WTC11 (cell line): ENCODE measurements at places on chromosomes 6 and 20. TPM values are rescaled to one million over a fixed set of nuclear protein-coding genes. Genes with fewer than 3 reads are reported as not detected.

- no peaks in the 10 kb centered on the region for H3K27me3 ChIP-seq
- no peaks in the 10 kb centered on the region for H3K36me3 ChIP-seq
- H3K4me3 ChIP-seq, result no peak overlapping the region
- no peak for DNase-seq
- H3K27ac ChIP-seq, result no peak overlapping the region
Observed at GRCh38 chr20:15842872-15843271, 730.4 kb downstream of the KIF16B start.

DNA sequence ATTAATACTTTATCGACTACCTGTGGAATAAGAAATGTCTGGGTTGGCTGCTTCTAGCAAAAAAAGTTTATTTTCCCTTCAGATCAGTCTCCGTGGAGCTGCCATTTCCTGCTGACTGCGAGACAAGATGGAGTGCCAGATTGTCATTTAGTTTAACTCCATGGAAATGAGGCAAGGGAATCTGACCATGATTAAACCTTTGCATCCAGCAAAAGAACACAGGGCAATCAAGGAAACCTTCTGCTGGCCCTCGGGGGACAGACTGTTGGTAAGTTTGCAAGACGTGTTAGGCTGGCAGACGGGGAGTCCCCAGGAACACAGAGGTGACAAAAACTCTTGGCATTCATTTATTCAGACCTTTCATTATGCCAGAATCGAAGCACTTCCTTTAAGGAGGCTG is 52.2 kb upstream of the SPACA1 start:
- H3K27me3 ChIP-seq, result no peaks in the 10 kb centered on the region; the same call in 1 of the 2 replicates
- H3K4me1 ChIP-seq, result peaks cover 31% of the 10 kb centered on the region
- H3K4me3 ChIP-seq, result no peak overlapping the region

GRCh38 chr6:16405375-16405774 is 167.0 kb downstream of the GMPR start:
- no peaks in the 10 kb centered on the region for H3K4me1 ChIP-seq
- no peak overlapping the region for H3K27ac ChIP-seq
- H3K27me3 ChIP-seq, result no peaks in the 10 kb centered on the region
- no peak overlapping the region for H3K4me3 ChIP-seq
- no peaks in the 10 kb centered on the region for H3K36me3 ChIP-seq
- DNase-seq, result no peak

- no peak overlapping the region for H3K4me3 ChIP-seq
- peak; percentile 62 for DNase-seq
- H3K4me1 ChIP-seq, result no peaks in the 10 kb centered on the region
- H3K36me3 ChIP-seq, result no peaks in the 10 kb centered on the region
- no peak overlapping the region for H3K27ac ChIP-seq
Observed at GRCh38 chr6:143026696-143027449, 33.8 kb upstream of the AIG1 start.

DNA sequence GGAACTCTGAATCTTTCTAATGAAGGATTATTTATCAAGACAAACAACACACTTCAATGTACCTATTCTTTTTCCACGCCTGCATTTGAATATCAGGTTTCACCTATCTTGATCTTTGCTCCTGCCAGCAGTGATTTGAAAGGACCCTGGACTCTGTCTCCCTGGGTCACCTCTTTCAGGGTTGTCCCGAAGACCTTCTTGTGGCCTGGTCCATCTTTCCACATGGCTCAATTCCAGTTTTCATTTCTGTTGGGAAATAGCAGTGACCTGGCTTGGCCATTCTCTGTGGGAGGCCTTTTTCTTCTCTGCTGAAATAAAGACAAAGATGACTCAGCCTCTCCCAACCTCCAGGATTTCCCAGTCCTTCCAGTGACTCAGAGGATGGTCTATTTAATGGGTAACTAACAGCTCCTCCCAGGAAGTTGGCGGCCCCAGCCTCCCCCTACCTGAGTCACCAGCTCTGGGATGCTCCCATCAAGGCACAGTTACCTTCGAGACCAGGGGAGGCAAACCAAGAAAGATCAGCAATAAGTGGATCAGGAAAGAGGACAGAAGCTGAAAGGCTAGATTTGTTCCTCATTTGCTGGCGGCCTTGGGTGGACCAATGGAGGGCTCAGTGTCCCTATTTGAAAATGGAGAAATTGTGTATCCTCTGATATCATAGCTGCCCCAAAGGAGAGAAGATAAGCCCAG is 120.2 kb upstream of the RNF24 start:
- no peaks in the 10 kb centered on the region for H3K36me3 ChIP-seq
- H3K4me3 ChIP-seq, result no peak overlapping the region
- H3K27ac ChIP-seq, result no peak overlapping the region
- H3K27me3 ChIP-seq, result peaks cover 8% of the 10 kb centered on the region; the same call in 1 of the 2 replicates

DNA sequence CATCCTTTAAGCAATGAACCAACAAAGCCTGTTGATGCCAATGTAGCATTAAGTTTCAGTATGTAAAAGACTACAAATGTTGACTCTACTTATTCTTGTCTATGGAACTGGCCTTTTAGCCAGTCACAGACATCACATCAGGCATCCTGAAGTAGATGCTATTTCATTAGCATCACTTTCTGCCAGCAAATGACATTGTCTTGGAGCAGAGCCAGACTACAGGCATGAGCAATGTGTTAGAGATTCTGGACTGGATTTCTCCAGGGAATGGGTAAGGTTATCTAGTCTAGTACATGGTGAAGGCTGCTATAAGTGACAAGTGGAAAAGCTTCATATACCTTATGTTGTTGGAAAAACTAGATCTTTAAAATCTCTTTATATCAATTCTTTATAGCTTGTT is 142.9 kb downstream of the ADGRB3 start:
- H3K27me3 ChIP-seq, result no peaks in the 10 kb centered on the region
- H3K27ac ChIP-seq, result no peak overlapping the region
- H3K4me3 ChIP-seq, result no peak overlapping the region
- H3K4me1 ChIP-seq, result peaks cover 4% of the 10 kb centered on the region; the same call in 1 of the 2 replicates
- no peaks in the 10 kb centered on the region for H3K36me3 ChIP-seq

DNA sequence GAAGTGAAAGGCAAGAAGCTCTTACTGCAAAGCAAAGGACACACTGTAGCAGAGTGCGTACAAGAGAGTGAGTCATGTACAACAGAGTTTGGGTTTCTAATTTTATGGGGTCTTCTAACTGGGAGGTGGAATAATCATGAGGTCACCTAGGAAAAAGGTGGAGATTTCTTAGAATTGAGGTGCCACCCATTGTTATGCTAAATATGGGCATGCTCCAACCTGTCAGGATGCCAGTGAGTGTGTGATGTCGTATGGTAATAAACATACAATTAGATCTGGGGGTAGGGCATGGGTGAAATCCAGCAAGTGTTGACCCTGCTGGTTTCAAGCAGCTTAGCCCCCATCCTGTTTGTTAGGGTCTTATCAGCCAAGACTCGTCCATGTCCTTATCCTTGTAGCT is 46.6 kb downstream of the OR2B6 start:
- no peaks in the 10 kb centered on the region for H3K36me3 ChIP-seq
- H3K4me3 ChIP-seq, result no peak overlapping the region
- no peak for DNase-seq
- no peaks in the 10 kb centered on the region for H3K27me3 ChIP-seq
- no peak overlapping the region for H3K27ac ChIP-seq

- no peak overlapping the region for H3K4me3 ChIP-seq
- no peak for DNase-seq
- no peak overlapping the region for H3K27ac ChIP-seq
- no peaks in the 10 kb centered on the region for H3K27me3 ChIP-seq
Observed at GRCh38 chr6:133788556-133788955, 100.4 kb upstream of the TCF21 start.

- H3K36me3 ChIP-seq, result no peaks in the 10 kb centered on the region
- H3K4me3 ChIP-seq, result no peak overlapping the region
- H3K27me3 ChIP-seq, result peaks cover 99% of the 10 kb centered on the region
- H3K4me1 ChIP-seq, result peaks cover 37% of the 10 kb centered on the region
Observed at GRCh38 chr6:1622220-1622850, 12.6 kb downstream of the FOXC1 start.

- H3K4me3 ChIP-seq, result no peak overlapping the region
- H3K36me3 ChIP-seq, result no peaks in the 10 kb centered on the region
- H3K4me1 ChIP-seq, result peaks cover 47% of the 10 kb centered on the region
Observed at GRCh38 chr20:19958219-19958618, 58.9 kb upstream of the NAA20 start.

DNA sequence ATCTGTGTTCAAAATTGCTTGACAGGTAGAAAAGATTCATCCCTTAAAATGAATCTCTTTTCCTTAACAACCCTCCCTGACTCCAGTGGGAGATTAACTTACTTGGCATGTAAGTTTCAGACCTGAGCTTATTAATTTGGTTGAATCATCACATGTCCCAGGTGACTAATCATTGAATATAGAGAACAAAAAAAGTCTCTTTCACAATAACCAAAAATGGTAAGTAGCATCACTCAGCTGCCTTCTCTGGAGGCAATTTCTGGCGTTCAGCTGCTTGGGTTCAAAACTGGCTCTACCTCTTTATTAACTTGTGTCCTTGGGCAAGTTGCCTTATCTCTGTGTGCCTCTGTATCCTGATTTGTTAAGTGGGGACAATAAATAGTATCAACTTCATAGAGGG is 2.9 kb downstream of the C6orf141 start:
- no peak for DNase-seq
- peaks cover 27% of the 10 kb centered on the region for H3K36me3 ChIP-seq
- peaks cover 59% of the 10 kb centered on the region for H3K4me1 ChIP-seq
- no peak overlapping the region for H3K4me3 ChIP-seq
- no peak overlapping the region for H3K27ac ChIP-seq
- peaks cover 91% of the 10 kb centered on the region for H3K27me3 ChIP-seq

DNA sequence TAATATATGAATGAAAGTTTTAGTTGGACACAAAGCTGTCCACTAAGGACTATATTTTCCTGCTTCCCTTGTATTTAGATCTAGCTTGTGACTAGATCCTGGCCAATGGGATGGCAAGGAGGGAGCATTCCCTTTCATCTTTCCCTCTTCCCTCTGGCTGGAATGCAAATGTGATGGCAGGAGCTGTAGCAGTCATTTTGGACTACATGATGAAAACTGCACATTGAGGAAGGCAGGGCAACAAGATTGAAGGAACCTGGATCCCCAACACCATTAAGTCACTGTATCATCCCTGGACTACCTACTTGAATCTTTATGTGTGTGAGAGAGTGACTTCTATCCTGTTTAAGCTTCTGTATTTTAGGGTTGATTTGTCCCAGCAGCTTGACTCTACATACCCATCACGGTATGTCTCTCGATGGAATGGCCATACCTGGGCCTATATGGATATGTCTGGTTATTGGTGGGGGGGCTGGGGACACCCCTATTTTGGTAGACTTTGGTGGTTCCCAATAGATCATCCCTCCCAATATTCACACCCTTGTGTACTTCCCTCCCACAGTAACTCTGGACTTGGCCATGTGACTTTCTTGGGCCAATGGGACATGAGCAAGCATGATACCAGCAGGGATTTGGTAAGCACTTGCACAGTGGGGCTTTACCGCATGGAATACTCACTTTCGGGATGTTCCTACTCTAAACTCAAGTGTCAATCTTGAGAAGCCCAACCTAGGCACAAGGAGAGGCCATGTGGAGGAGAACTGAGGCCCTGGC is 128.5 kb downstream of the VEGFA start:
- no peaks in the 10 kb centered on the region for H3K36me3 ChIP-seq
- DNase-seq, result no peak
- no peaks in the 10 kb centered on the region for H3K27me3 ChIP-seq
- no peak overlapping the region for H3K27ac ChIP-seq
- no peaks in the 10 kb centered on the region for H3K4me1 ChIP-seq

DNA sequence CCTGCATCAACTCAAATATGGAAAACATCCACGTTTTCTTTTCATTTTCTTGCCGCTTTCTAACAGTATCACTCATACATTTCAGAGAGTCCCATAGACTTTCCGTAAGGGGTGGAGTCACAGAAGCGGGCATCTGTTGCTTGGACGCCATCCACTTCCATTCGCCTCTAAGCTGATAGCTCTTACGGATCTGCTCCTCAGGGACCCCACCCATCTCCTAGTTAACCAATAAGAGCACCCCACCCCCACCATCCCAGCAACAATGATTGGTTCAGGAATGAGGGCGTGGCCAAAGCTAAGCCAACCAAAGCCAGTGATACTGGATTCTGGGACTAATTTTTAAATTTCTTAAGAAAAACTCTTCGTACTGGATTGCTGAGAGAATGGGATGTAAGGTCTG is 42.4 kb downstream of the SLC2A10 start:
- no peaks in the 10 kb centered on the region for H3K4me1 ChIP-seq
- H3K27me3 ChIP-seq, result peaks cover 3% of the 10 kb centered on the region; the same call in 1 of the 2 replicates
- no peaks in the 10 kb centered on the region for H3K36me3 ChIP-seq
- DNase-seq, result no peak
- H3K27ac ChIP-seq, result no peak overlapping the region

The FAM217A gene
- not detected in 3 replicates for total RNA-seq

The DEFB132 gene
- total RNA-seq, result not detected in 3 replicates

The SYNJ2 gene
- 11.8 to 15.3 TPM (median 12.4 TPM) in 3 replicates for total RNA-seq

The TFAP2D gene
- not detected in 3 replicates for total RNA-seq

The ADGRF5 gene
- 0.11 to 0.25 TPM (median 0.24 TPM) in 3 replicates for total RNA-seq

The C6orf141 gene
- 6.5 to 14.4 TPM (median 8.2 TPM) in 3 replicates for total RNA-seq

The SLC52A3 gene
- 6.9 to 7.7 TPM (median 7.3 TPM) in 3 replicates for total RNA-seq

The NRSN1 gene
- total RNA-seq, result not detected in 3 replicates

The CLPSL1 gene
- total RNA-seq, result 0.34 to 0.55 TPM (median 0.42 TPM) in 3 replicates

The SAMD5 gene
- 0.07 to 0.39 TPM (median 0.21 TPM) in 3 replicates for total RNA-seq

The C20orf141 gene
- total RNA-seq, result not detected in 3 replicates

The CENPW gene
- 84.1 to 90.4 TPM (median 85.1 TPM) in 3 replicates for total RNA-seq
